ENCODE measurements at places on chromosomes 2 and 18.

GRCh38 chr18:30376515-30376914, 666.0 kb downstream of the DSC3 start:
- H3K4me3 ChIP-seq = no peak overlapping the region
- no peak for DNase-seq
- no peaks in the 10 kb centered on the region for H3K4me1 ChIP-seq
- no peaks in the 10 kb centered on the region for H3K27me3 ChIP-seq

DNA sequence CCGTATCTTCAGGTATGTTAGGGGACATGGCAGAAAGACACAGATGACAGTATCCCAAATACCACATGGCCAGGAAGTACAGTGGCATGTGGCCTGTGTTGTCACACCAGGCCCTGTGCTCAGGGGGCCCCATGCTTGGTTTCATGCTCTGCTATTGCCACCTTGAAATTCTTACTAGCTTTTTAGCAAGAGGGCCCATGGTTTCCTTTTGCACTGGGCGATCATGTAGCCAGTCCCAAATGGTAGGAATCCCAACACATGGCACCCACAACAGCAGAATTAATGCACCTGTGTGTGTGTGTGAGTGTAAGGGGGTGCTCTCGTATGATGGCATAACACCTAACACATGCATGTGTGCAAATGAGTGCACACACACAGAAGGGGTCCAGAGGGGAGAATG, 39.2 kb downstream of the MYO7B start:
- no peak overlapping the region for H3K4me3 ChIP-seq
- no peaks in the 10 kb centered on the region for H3K36me3 ChIP-seq
- DNase-seq = no peak
- H3K27me3 ChIP-seq = no peaks in the 10 kb centered on the region

DNA sequence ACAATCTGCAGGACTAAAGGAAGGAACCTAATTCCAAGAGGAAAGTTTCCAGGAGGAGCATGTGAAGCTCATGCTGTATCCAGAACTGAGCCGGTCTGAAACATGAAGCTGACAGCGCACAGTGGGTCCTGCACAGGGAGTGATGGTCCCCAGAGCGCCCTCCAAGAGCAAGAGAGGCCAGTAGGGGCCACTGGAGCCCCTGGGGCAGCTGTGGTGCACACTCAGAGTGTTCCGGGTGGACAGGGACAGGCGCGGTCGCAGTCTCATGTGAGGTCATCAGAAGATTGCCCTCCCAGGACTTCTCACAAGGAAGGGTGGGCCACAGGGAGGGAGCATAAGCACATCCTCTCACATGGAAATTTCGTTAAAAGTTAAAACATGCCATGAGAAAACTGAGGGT, 355.9 kb downstream of the EIPR1 start:
- no peaks in the 10 kb centered on the region for H3K36me3 ChIP-seq
- DNase-seq = no peak

DNA sequence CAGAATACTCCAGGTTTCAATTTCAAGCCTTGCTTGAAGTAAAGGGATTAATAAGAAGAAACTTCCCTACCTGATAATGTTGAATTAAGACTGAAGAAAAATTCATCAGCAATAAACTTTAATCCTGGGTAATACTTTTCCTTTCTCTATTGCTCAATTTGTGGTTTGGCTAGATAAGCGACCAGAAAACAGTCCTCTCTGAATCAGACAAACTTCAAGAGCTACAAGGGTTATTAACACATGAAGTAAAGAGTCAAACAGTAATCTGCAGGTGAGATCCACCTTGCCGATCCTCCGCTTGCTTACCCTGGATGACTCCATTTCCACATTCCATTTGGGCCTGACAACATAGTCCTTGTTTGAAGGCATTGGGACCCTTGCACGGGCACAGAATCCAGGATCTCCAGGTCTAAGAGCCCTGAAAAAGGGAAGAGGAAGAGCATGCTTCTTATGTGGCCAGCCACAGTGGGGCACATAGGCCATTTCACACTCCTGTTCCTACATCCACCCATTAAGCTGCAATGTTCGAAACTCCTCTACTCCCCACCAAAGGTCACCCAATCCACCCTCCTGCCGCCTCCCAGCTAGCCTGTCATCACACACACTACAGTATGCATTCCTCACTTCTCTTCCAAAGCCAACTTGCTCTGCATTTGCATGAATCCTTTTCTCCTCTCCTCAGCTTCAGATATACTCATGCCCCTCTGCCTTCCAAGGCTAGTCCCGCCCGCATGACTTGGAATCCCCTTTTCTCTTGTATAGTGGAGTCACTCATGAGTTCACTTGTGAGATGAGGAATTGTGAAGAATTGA, 39.8 kb downstream of the IWS1 start:
- no peak overlapping the region for H3K4me3 ChIP-seq
- no peaks in the 10 kb centered on the region for H3K27me3 ChIP-seq
- no peaks in the 10 kb centered on the region for H3K4me1 ChIP-seq

GRCh38 chr2:38185012-38185491, 109.1 kb upstream of the CYP1B1 start:
- H3K27me3 ChIP-seq = no peaks in the 10 kb centered on the region
- no peaks in the 10 kb centered on the region for H3K4me1 ChIP-seq
- H3K36me3 ChIP-seq = no peaks in the 10 kb centered on the region
- no peak overlapping the region for H3K4me3 ChIP-seq

GRCh38 chr2:2874341-2874740, 503.3 kb downstream of the EIPR1 start:
- no peaks in the 10 kb centered on the region for H3K27me3 ChIP-seq
- no peaks in the 10 kb centered on the region for H3K4me1 ChIP-seq
- DNase-seq = no peak
- no peak overlapping the region for H3K27ac ChIP-seq

- DNase-seq = no peak
- no peak overlapping the region for H3K4me3 ChIP-seq
- no peaks in the 10 kb centered on the region for H3K27me3 ChIP-seq
- no peak overlapping the region for H3K27ac ChIP-seq
- no peaks in the 10 kb centered on the region for H3K36me3 ChIP-seq
These were observed 4.6 kb downstream of the CDCA7 start for GRCh38 chr2:173359231-173359630.

- no peak for DNase-seq
- H3K27me3 ChIP-seq = no peaks in the 10 kb centered on the region
- H3K27ac ChIP-seq = no peak overlapping the region
- no peaks in the 10 kb centered on the region for H3K36me3 ChIP-seq
- H3K4me1 ChIP-seq = peaks cover 35% of the 10 kb centered on the region
- H3K4me3 ChIP-seq = no peak overlapping the region
These were observed 81.4 kb downstream of the TGOLN2 start for GRCh38 chr2:85246348-85246747.

DNA sequence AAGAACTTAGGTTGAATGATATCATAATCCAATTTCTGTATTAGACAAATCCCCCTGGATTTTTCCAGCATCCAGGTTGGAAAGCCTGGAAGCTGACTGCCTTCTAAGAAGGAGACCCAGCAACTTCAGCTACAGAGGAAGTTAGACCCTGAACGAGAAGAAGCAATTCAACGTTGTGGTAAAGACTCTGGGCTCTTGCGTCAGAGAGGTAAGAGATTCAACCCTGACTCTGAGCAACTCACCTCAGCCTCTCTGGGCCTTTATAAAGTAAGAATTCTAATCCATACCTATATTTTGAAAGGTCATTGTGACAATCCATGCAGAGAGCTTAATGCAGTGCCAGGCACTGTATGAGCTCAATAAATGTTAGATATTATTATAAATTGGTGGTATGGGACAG, 9.7 kb downstream of the E2F6 start:
- DNase-seq = no peak
- peaks cover 54% of the 10 kb centered on the region for H3K36me3 ChIP-seq
- H3K4me1 ChIP-seq = peaks cover 36% of the 10 kb centered on the region
- H3K4me3 ChIP-seq = no peak overlapping the region
- H3K27me3 ChIP-seq = no peaks in the 10 kb centered on the region
- H3K27ac ChIP-seq = no peak overlapping the region

DNA sequence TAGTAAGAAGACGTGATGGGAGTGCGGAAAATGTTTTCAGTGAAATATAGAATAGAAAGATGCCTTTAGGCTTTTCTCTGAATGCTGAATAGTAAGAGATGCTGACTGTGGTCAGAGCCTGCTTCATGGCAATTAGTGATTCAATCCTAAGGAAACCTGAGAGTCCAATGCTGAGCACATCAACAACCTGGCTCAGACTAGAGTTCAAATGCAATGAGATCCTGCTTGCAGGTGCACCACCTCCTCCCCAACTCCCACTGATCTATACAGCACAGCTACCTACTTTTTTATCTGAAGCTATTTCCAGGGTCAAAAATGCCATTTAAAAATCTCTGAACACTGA, 65.4 kb downstream of the AAK1 start:
- H3K27ac ChIP-seq = peak overlapping the region; percentile 85
- no peaks in the 10 kb centered on the region for H3K27me3 ChIP-seq
- no peaks in the 10 kb centered on the region for H3K36me3 ChIP-seq

GRCh38 chr2:15407666-15408065, 153.5 kb downstream of the NBAS start:
- H3K36me3 ChIP-seq = no peaks in the 10 kb centered on the region
- no peak for DNase-seq
- H3K4me1 ChIP-seq = peaks cover 3% of the 10 kb centered on the region
- H3K4me3 ChIP-seq = no peak overlapping the region
- H3K27ac ChIP-seq = no peak overlapping the region

DNA sequence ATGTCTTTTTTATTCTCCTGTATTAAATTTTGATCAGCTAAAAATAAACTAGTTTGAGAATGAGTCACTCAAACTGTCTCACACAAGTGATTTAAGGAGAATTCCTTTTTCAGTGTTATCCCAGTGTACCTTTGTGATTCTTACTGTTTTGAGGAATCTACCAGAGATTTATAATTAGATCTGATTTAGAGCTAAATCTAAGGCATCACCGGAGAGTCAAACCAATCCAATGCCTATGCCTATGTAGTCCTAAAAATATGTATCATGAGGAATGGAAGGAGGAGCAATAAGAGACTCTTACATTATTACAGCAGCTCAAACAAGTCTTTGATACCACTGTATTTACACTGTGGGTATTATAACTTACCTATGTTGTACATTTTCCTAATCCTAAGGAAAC, 63.4 kb upstream of the CYP20A1 start:
- H3K4me3 ChIP-seq = no peak overlapping the region
- H3K4me1 ChIP-seq = no peaks in the 10 kb centered on the region
- no peak overlapping the region for H3K27ac ChIP-seq
- H3K27me3 ChIP-seq = no peaks in the 10 kb centered on the region

GRCh38 chr2:149559341-149560068, 28.1 kb downstream of the MMADHC start:
- H3K27ac ChIP-seq = no peak overlapping the region
- no peak overlapping the region for H3K4me3 ChIP-seq
- no peaks in the 10 kb centered on the region for H3K27me3 ChIP-seq
- no peak for DNase-seq

DNA sequence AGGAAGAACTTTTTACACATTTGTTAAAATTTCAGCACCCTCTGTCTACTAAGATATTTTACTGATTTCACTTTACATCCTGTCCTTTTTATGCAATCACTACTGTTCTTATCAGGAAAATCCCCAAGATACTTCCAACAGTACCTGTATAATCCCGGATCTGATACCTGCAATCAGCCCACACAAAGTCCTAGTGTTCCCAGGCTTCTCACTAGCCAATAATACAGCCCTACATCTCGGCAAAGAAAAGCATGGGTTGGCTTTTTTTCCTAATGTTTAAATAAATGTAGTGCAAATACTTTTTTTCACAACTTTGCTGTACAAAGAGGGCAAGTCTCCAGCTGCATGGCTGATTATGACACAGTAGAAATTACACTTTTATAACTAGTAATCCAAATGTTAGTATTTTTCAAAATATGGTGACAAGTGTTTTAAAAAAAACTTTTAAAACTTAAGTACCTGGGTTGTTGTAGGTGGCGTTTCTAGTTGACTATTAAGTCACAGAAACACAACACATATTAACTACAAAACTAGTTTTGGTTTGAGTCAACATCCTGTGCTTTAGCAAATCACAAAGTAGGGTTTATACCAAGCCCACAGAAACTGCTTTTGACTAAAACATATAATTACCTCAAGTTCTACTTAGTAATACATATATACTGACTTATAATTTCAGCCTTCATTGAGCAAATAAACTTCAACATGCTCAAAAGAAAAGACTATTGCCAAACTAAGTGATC, 19.5 kb downstream of the CNOT11 start:
- no peaks in the 10 kb centered on the region for H3K4me1 ChIP-seq
- no peak overlapping the region for H3K4me3 ChIP-seq
- no peak for DNase-seq
- no peaks in the 10 kb centered on the region for H3K27me3 ChIP-seq

DNA sequence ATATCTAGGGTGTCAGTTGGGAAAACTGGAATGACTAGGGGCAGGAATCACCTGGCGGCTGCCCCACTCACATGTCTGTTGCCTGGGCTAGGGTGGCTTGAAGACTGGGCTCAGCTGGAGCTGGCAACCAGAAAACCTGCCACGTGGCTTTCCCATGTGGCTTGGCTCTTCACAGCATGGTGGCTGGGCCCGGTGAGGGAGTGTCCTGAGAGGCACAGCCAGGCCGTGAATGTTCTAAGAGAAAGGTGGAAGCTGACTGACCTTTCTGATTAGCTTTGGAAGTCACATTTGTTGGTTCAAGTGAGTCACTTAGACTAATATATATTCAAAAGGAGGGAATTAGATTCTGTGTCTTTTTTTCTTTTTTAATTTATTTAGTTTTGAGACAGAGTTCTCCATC, 22.7 kb downstream of the SP5 start:
- no peaks in the 10 kb centered on the region for H3K4me1 ChIP-seq
- H3K36me3 ChIP-seq = no peaks in the 10 kb centered on the region
- no peak overlapping the region for H3K4me3 ChIP-seq
- H3K27ac ChIP-seq = no peak overlapping the region
- no peak for DNase-seq

DNA sequence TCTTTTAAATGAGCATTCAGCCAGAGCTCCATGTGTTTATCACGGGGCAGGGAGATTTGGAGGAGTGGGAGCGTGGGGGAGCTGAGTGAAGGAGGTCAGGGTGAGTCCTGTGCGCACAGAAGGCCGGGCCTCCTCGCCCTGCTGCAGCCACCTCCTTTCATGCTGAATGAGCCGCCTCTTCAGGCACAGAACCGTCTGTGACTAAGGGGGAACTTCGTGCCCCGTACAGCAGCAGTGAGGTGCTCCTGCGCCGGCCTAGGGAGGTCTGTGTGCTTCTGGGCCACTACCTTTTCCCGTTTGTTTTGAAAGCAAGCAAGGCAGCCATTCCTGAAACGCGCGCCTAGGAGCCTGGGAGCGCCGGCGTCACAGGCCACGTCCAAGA, 27.1 kb upstream of the ZNF516 start:
- H3K4me3 ChIP-seq = no peak overlapping the region
- H3K36me3 ChIP-seq = no peaks in the 10 kb centered on the region
- DNase-seq = no peak
- peak overlapping the region; percentile 45 for H3K27ac ChIP-seq
- peaks cover 42% of the 10 kb centered on the region for H3K27me3 ChIP-seq

GRCh38 chr2:29061616-29062015, 12.7 kb downstream of the PCARE start:
- H3K27me3 ChIP-seq = no peaks in the 10 kb centered on the region
- DNase-seq = no peak
- H3K27ac ChIP-seq = no peak overlapping the region
